ENCODE measurements at places on chromosomes 1 and 21.

DNA sequence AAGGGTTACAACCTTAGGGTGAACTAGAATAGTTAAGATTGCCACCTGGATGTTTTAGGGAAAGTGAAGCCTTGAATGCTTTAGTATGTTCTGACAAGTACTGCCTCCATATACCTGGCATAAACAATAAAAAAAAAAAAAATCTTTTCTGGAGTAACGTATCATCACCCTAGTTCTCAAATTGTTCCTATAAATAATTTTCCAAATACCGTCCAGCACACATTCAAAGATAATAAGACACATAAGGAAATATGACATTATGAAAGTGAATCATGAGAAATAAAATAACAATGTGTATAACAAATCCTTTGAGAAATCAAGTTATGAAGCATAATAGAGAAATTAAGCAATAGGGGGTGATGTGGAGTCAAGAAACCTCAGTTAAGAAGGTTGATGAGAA is 20.6 kb downstream of the C1orf141 start:
- DNase-seq: no peak

DNA sequence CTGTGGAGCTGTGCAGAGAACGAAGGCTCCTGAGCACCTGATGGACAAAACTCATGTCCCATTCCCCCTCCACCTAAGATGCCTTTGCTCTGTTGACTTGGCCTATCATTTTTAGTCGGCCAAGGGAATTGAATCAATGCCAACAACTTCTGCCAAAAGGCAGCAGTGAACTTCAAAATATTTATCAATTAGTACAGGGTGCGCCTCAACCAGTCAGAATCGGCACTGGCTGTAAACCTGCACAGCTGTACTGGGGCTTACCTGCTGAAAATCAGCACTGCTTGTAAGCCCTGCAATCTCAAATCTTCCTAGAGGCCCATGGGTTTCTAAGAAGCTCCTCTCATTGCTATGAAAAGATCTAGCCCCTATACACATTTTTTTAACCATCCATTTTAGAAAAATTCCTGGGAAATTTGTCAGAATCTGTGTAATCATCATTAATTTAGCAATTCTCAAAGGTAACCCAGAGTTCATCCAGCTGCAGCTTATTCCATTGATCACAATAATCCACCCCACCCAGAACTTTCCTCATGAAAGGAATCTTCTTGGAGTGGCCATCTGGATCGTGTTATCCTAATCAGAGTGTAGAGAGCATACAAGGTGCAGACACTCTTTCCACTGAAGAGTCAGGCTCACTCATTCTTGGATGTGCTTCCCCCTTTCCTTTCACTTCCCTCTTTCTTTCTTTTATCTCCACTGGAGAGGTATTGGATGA is 40.2 kb downstream of the ADAMTS1 start:
- no peak for DNase-seq

GRCh38 chr1:40267767-40268187 is 9.7 kb downstream of the ZMPSTE24 start:
- DNase-seq: no peak

GRCh38 chr1:167904652-167905130 is 9.2 kb downstream of the ADCY10 start:
- DNase-seq: no peak

DNA sequence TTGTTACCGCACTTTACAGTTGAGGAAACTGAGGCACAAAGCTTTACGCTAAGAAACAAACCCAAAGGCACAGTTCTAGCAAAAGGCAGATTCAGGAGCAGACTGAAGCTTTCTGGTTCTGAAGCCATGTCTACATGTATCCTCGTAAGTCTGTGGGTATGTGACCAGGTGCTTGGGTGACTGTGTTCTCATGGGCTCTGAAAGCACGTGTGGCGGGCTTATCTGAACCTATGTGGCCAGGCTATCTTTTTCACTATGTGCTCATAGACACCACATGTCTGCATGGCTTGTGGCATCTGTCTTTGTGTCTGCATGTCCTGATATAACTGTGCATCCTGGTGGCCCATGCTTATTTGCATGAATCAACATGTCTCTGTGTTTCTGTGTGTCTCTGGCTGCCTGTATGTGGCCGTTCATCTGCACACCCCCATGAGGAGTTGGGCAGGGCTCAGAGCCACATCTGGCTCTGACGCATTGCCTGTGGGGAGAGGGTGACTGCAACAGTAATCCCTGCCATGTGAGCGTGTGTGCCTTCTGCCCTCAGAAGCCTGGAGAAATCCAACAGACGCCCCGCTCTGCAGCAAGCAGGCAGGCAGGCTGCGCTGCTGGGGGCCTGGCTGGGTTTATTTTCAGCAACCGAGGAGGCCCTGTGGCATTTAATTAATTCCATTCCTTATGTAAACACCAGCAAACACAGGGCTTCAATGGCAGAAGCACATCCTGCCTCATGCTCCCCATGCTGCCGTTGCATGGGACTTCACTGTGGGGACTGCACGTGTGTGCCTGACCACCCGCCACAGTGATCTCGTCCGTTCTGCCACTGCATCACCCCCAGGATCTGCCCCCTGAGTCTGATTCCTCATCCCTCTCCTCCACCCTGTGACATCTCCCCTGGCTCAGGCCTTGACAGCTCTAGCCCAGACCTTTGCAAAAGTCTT is 115.4 kb downstream of the TRABD2B start:
- no peak for DNase-seq

GRCh38 chr1:22967833-22968232 is 4.8 kb downstream of the LACTBL1 start:
- no peak for DNase-seq
